Spinal cord (tissue), 10 donors: ENCODE measurements at places on chromosomes 16 and 17. TPM values are rescaled to one million over a fixed set of nuclear protein-coding genes. Genes with fewer than 3 reads are reported as not detected.

Gene OTOA
- 0.50 TPM for total RNA-seq

DNA sequence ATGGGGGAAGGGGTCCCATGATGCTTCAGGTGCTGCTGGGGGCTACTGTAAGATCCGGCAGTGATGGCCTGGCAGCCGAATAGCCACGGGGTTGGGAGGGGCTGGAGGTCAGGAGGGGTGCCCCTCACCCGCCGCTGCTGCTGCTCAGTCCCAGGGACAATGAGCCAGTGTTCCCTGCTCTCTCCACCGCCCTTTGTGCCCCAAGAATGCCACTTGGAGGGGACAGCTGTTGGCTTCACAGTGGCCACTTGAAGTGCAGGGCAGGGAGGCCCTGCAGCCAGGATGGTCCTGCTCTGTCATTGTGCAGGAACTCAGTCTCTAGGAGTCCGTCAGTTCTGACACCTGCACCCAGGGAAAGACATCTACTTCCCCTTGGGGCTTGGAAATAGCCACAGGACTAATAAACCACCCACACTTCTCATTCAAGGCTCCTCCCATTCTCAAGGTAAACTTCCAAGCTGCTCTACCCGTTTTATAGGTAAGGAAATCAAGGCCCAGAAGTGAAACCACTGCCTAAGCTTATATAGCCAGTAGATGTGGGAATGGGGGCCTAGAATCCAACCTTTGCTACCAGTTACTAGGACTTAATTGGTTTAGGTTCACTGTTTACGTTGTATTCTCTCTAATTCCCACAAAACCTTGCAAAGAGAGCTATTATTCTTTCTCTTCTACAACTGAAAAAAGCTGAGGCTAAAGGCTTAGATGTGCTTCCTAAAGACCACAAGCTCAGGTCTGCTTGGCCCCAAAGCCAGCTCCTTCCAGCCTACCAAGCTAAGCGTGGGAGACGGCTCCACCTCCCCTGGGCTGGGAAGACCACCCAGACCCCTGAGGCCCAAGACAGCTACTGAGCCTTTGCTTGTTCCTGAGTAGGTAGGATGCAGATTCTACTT is 6.2 kb upstream of the CPSF4L start:
- DNase-seq: no peak

DNA sequence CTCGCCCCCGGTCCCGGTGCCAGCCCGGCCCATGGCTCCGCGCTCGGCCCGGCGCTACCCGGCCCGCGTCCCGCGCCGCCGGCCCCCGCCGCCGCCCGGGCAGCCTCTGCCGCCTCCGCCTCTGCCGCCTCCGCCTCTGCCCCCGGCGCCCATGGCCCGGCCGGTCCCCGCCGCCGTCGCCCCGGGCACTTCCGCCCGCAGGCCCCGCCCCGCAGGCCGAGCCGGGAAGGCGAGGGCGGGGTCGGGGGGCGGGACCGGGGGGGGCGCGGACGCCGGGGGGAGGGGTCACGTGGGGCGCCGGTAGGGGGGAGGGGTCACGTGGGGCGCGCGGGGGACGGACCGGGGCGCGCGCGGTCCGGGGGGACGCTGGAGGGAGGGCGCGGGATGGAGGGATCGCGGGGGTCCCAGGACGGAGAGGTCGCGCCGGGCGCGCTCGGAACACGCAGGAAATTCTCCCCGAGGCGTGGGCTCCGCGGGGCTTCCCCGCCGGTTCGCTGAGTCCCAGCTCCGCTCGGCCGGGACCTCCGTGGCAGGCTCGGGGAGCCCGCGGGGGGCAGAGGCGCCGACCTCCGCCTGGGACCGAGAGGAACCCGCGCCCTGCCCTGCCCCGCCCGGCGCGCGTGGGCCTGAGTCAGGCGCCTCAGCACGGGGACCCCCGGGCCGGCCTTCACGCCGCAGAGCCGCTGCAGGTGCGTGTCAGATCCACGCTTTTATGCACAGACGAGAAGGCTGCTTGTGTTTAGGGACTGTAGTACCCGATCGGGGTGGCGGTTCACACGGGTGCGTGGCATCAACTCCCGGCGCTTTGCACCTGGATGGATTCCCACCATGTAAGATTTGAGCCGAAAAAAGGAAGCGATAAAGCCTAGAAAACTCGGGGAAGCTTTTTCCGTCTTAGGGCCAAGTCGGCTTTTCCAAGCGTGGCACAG is at the start of gene PGAP6:
Gene PGAP6, minus strand, starts transcription at position 190 of the 929 bp plus-strand sequence. Its CDS starts 157 bp downstream, at position 33.
- no peak for DNase-seq

Gene SPAG7
- 36.8 TPM for total RNA-seq

DNA sequence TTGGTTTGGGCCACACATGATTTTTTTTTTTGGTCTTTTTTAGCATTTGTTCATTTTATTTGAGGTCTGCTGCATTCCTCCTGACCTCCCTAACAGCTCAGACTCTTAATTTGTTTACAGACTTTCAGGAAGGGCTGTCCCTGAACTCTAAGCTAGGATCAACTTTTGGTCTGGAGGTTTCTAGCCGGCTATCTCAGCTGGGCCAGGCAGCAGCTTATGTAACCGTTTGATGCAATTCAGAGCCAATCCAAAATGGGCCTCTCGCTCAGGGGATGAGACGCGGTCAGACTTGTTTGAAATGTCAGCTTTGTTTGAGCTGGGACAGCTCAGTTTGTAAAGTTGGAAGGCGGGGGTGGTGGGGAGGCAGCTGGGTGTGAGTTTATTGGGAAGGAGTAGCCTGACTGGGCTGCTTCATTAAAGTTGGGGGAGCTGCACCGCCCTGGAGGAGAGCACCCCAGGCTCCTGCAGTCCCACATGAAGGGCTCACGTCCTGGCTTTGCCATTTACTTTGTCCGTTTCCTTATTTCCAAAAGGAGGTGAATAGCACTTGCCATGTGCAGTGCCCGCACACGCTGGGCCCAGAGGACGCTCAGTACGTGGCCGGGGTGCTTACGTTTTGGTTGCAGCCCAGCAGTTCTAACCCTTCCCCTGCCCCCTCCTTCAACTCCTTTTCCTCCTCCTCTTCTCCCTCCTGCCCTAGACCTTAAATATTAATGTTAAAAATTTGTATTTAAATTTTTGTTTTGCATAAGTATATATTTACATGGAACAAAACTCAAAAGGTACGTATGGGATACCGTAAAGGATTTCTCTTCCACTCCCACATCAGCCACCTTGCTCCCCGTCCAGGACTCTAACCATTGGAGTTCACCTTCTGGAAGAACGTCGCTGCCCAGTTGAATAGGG is 121.2 kb downstream of the SNX29 start:
- DNase-seq: no peak

DNA sequence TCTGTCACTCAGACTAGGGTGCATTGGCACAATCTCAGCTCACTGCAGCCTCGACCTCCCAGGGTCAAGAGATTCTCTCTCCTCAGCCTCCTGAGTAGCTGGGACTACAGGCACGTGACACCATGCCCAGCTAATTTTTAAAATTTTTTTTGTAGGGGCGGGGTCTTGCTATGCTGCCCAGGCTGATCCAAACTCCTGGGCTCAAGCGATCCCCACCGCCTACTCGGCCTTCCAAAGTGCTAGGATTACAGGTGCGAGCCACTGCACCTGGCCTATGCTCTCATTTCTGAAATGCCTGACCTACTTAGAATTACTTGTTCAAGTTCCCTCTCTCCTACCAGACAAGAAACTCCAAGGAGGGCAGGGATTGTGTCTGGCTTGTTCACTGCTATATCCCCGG is 5.1 kb upstream of the GP2 start:
- DNase-seq: no peak

GRCh38 chr17:76528156-76528527 is 9.4 kb downstream of the CYGB start:
- DNase-seq: no peak
